Psoas muscle (tissue), 8 donors: ENCODE measurements at places on chromosomes 3 and 15.

DNA sequence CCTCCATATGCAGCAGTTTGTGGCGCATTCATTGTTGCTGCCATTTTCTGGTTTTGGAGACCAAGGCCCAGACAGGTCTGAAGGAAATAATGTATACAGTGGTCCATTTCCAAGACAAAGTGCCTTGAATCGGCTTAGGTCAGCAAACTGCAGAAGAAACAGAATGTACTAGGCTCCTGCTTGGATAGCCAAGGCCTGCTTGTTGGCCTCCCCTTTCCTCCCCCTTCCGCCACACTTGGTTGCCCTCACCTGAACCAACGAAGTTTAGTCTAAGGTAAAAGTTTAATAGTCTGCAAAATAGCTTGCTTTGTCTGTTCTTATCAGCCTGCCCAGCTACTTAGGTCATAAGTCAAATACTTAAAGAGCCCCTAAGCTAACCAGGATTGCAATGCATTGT is 12.0 kb upstream of the RTP3 start:
- DNase-seq: no peak

GRCh38 chr15:31396881-31397560 is 70.4 kb downstream of the KLF13 start:
- DNase-seq: peak; percentile 86

DNA sequence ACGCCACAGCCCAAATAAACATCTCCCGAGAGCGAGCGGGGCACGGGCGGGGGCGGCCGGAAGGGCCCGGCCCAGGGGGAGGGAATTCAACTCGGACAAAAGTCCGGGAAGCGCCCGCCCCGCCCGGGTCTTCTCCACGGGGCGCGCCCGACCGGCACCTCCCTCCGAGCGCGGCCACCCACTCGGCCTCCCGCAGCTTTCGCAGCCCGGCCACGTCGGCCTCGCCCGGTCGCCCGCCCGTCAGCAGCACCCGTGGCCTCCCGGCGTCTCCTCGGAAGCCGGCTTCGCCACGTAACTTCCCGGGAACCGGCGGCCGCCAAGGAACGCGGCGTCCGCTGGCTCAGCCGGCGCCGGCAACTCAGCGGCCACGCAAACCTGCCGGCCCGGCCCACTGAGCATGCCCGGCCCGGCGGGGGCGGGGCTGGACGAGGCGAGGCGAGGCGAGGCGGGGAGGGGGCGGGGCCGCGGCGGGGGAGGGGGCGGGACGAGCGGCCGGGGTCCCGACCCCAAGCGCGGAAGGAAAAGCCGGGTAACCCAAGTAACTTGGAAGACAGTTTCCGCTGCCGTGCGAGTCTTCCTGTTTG is at the start of gene TJP1:
TSS of gene TJP1 (minus strand) at position 369 of the 584 bp plus-strand sequence. CDS start 440 bp downstream, outside the sequence.
- DNase-seq: peak; percentile 81

DNA sequence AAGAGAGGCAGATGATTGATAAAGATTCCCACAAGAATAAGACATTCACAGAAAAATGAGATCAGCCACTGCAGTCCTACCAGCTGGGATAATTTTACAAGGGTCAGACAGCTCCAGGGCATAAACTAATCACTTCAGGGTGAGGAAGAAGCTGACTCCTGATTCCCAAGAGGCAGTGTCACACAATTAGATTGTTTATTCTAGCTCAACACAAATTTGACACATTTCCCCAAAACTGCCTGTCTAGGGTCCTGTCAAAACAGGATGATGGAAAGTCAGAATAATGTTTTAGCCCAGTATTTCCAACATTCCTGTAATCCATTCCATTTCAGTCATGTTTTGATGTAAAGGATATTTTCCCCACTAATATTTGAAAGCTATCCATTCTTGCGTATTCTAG is 110.8 kb downstream of the TNIK start:
- DNase-seq: no peak

GRCh38 chr3:61454006-61454585 is 107.3 kb upstream of the PTPRG start:
- no peak for DNase-seq

DNA sequence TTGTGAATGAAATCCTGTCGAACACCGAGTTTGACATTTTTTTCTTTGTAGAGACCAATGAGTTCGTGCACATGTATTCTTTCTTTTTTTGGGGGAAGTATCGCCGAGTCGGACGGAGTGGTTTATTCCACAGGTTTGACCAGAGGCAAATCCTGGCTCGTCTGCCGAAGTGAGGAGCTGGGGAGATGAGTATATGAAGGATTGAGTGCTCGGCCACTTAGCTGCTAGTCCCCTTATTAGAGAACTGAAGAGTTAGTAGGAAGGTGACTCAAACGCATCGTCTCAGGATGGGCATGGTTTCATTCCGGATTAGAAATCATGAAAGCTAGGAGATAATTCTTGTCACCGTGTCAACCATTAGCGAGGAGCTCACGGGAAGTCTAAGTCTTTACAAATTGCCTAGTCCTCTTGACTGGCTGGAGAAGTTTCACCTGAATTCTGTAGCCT is 154.7 kb upstream of the GOLIM4 start:
- no peak for DNase-seq

DNA sequence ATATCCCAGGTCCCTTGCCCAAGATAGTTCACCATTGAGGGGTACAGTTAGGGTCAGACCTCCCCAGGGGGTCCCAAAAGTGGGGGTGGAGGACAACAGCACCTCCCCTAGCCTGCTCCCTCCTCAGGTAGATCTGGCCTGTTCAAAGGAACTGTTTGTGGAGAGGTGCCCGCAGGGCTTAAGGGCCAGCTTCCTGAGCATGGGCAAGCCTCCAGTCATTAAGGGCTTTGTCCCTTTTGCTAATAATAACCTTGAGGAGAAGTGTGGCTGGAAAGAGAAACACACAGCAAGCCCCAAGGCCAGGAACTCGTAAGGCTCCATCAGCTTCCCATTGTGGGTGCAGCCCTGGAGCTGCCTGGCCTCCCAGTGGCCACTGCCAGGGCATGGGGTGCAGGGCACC is 47.4 kb downstream of the ISG20 start:
- DNase-seq: no peak

GRCh38 chr15:98674336-98674735 is 26.0 kb downstream of the IGF1R start:
- no peak for DNase-seq

DNA sequence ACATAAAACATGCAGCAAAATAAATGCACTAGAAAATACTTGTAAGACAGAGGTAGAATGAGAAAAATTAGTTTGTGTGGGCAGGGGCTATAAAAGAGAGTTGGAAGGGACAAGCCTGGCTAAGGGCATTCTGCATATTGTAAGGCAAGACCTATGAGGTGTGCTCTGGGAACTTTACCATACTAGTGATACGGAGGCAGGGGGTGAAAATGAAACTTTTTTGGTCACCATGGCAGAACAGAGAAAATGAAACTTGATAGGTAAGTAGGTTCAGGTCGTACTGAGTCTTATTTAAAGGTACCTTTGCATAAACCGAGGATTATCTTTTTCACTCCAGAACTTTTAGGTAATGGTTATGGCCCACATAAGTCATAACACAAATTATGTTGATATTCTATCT is 74.7 kb upstream of the ACKR4 start:
- DNase-seq: no peak

- no peak for DNase-seq
Observed at GRCh38 chr3:54964081-54964480, 36.2 kb upstream of the LRTM1 start.

DNA sequence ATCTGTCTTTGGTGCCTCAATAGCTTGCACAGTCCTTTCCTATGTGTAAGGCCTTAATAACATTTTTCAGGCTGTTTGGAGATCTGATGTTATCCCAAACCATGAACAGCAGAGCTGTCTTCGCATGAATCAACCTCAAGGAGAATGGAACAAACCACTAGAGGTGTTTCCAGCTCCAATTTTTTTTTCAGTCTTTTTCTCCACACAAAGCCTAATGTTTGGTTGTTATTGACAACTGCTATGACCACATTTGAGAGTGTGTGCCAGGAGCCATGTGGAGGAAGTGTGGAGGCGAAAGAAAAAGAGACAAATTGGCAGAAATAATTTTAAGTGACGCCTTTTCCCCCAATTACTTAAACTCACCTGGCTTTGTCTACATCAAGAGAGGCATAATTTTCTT is 38.7 kb downstream of the RTP4 start:
- DNase-seq: no peak

GRCh38 chr3:13772321-13772745 is 107.5 kb downstream of the WNT7A start:
- no peak for DNase-seq

GRCh38 chr3:53712817-53713388 is 133.3 kb downstream of the CHDH start:
- DNase-seq: no peak

DNA sequence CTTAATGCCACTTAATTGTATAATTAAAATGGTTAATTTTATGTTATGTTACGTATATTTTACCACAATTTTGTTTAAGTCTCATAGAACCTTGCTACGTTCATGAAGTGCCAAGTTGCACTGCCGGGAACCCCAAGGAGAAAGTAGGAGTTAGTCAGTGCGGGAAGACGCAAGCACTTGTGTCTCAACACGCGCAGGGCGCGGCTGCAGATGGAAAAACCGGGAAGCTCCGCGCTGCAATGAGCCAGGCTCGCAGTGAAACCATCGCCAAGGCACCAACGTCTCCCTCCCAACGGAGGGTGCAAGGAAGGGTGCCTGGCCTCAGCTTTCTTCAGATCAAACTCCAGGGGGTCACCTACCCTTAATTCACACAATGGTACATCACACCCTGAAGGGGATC is 21.6 kb downstream of the MAGI1 start:
- no peak for DNase-seq

DNA sequence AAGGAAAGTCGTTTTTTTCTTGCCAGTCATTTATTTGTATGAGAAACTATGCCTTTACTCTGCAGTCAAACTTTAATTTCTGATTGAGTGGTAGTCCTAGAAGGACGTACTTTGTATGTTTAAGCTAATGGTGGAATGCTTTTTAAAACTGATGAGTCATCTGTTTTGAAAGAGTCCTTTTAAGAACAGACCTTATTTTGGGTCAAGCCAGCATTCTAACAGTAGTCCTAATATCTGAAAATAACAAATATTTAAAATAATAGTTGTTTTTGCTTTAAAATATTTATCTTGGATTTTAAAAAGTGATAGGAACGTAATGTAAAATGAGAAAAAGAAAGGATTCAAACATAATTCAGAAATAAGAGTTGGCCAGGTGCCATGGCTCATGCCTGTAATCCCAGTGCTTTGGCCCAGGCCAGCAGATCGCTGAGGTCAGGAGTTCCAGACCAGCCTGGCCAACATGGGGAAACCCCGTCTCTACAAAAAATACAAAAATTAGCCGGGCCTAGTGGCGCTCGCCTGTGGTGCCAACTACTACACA is 1.3 kb upstream of the LRRC58 start:
- DNase-seq: no peak

DNA sequence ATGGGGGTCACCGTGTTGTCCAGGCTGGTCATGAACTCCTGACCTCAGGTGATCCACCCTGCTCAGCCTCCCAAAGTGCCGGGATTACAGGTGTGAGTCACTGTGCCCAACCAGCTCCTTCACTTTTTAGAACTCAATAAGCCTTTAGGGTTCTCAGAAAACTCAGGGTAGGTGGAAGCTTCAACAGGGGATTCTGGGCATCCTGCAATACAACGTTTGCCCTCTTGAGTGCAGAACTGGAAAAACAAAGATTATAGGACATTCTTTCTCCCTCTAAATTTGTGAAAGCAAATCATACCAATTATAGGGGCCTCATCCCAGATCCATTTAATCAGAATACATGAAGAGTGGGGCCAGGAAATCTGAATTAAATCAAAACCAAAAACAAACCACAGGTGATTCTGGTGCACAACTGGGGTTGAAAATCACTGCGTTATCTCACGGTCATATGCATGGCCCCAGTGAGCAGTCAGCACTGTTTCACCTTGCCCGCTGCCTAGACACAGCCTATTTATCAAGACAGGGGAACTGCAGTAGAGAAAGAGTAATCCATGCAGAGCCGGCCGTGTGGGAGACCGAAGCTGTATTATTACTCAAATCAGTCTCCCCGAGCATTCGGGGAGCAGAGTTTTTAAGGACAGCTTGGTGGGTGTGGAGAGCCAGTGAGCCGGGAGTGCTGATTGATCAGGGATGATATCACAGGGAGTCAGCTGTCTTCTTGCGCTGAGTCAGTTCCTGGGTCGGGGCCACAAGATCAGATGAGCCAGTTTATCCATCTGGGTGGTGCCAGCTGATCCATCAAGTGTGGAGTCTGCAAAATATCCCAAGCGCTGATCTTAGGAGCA is 58.4 kb downstream of the TMEM44 start:
- DNase-seq: no peak

- no peak for DNase-seq
Observed at GRCh38 chr3:178736300-178736699, 200.1 kb downstream of the KCNMB2 start.

- DNase-seq: no peak
Observed at GRCh38 chr3:70614111-70614510, 301.7 kb upstream of the MDFIC2 start.

DNA sequence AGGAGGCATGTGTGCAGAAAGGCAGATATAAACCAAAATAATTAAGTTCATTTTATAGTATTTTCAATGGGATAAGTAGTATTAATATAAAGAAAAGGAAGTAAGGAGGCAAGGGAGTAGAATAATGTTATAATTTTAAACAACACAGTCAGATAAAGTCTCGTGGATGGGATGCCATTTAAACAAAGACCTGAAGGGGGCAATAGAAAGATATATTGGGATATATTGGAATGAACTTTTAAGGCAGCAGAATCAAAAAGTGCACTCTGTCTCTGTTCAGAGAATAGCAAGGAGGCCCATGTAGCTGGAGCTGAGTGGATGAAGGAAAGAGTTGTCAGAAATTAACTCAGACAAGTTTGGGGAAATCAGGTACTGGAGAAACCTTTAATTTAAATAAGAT is 158.7 kb downstream of the CGGBP1 start:
- DNase-seq: no peak

DNA sequence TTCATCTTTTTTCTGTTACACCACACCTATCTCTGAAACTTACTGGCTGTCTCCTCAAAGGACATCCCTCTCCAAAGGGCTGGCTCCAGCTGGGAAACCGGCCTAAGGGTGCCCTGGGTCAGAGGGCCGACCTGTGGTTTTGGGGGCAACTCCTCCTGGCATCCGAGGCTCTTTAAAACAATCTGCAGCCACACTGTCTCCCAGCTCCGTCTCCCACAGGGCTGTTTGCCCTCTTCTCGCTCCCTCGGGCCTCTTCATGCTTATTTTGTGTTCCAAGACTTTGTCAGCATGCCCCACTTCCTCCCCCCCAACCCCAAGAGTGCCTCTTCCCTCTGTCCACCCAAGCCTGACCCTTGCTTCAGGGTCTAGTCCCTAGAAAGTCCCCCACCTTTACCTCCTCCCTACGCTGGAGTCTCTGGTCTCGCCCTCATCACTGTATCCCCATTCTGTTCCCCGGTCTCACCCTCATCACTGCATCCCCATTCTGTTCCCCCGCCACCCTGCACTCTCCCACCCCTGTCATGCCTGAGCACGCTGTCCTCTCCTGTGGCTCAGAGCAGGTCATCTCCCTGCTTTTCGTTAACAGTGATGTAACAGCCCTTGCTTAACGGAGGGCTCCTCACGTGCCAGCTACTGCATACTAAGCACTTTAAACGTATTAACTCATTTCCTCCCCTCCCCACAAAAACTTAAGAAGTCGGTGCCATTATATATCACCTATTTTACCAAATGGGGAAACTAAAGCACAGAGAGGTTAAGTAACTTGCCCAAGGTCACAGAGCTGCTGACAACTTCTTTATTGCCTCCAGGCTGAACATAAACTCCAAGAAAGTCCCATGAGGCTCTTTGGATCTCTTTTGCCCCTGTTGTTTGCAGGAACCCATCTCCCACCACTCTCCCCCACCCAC is 1.1 kb upstream of the CSK start:
- DNase-seq: no peak

GRCh38 chr3:111326144-111326995 is 215.6 kb upstream of the CD96 start:
- DNase-seq: no peak
